Testis (tissue), 5 donors: ENCODE measurements at places on chromosomes 6 and 20. TPM values are rescaled to one million over a fixed set of nuclear protein-coding genes. Genes with fewer than 3 reads are reported as not detected.

Gene YTHDF1
- total RNA-seq = 55.7 TPM

Gene ZNF184
- 11.9 TPM for total RNA-seq

Gene ALDH8A1
- total RNA-seq = 0.87 TPM

Gene CENPQ
- total RNA-seq = 7.6 TPM

Gene PAX1
- total RNA-seq = not detected

Gene TNFRSF21
- total RNA-seq = 11.0 TPM

Gene TPD52L1
- total RNA-seq = 22.5 TPM

Gene KIF25
- 5.0 TPM for total RNA-seq

Gene OTOR
- total RNA-seq = not detected

Gene DEFB115
- not detected for total RNA-seq

Gene AIF1
- 2.9 TPM for total RNA-seq

Gene SAPCD1
- 11.6 TPM for total RNA-seq

Gene TPBG
- total RNA-seq = 15.1 TPM

Gene RIMS1
- total RNA-seq = 40.6 TPM

Gene OXT
- total RNA-seq = 6.7 TPM

Gene EFCAB8
- 9.5 TPM for total RNA-seq

Gene GDAP1L1
- 1.3 TPM for total RNA-seq

Gene B3GAT2
- total RNA-seq = 2.2 TPM

Gene GFRAL
- 0.31 TPM for total RNA-seq

Gene BPI
- total RNA-seq = 9.3 TPM

Gene ZNF391
- 12.5 TPM for total RNA-seq

Gene NMBR
- total RNA-seq = 1.6 TPM

Gene HLA-G
- 4.4 TPM for total RNA-seq

Gene PGK2
- 207 TPM for total RNA-seq

Gene FUCA2
- total RNA-seq = 20.0 TPM

Gene TREML2
- 1.1 TPM for total RNA-seq

Gene ADTRP
- 8.3 TPM for total RNA-seq

Gene WASF1
- total RNA-seq = 102 TPM

Gene PEX6
- 50.4 TPM for total RNA-seq

Gene INSM1
- 2.8 TPM for total RNA-seq

Gene COL19A1
- 1.4 TPM for total RNA-seq
